ENCODE measurements at places on chromosomes 13 and 19.
A peak's percentile ranks its signal among the peaks of the same experiment; 100 is the strongest.

- peak; percentile 87 for DNase-seq
Observed at GRCh38 chr19:18742838-18743783, 48.0 kb downstream of the COMP start.

GRCh38 chr19:18342090-18342632, 1.8 kb downstream of the PGPEP1 start:
- no peak for DNase-seq

DNA sequence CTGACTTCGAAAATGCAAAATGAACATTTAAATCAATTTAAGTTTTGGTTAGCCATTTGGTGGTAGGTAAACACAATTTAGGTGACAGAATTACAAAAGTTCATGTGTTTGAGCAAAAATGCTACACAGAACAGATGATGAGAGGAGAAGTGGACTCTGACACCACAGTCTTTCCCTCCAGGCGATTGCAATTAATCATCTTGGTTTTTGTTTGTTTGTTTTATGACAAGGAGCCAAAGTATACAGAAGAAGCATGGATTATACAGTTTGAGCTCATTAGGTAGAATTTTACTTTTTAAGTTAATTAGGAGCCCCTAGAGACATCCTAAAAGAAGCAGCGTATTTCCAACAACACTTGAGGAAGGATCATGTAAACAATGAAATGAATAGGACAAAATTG, 49.3 kb upstream of the FREM2 start:
- no peak for DNase-seq

GRCh38 chr19:50712833-50713232, 6.8 kb downstream of the SHANK1 start:
- no peak for DNase-seq

DNA sequence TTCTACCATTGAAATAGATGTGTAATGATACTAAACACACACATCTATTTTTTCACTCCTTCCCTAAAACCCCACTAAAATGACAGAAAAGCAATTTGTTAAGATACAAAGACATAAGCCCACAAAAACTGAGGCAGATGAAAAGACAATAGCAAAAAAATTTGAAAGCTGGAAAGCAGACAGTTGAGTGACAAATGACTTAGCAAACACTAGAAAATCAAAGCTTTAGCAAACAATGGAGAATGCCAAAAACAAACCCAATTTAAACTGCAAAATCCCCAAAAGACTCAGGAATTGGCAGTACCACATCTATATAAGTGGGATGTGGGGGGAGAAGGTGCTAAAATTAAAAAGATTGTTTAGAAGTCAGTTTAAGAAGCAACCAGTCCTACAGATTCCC, 9.5 kb downstream of the TSC22D1 start:
- no peak for DNase-seq

GRCh38 chr13:111388851-111389500, 68.5 kb downstream of the TEX29 start:
- DNase-seq = peak; percentile 40

DNA sequence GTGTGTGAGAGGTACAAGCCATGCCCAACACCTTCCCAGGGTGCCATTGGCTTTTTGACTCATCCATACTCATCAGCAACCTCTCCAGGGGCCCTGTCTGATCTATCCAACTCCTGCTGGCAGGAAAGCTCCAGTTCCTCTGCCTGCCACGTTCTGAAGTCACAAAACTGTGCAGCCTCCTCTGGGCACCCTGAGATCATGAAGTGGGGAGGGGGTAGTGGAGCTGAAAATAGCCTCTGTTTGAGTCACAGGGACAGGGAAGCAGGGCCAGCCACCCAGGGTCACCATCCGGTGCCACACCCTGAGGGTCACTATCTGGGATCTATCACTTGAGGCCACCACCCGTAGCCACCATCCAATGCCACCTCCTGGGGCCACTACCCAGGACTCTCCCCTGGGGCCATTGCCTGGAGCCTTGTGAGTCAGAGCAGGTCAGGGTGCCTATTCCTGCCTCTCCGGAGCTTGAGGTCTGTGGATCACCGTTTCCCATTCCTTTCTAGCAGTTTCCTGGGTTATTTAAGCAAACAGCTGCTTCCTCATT, 172.1 kb downstream of the NUFIP1 start:
- no peak for DNase-seq

DNA sequence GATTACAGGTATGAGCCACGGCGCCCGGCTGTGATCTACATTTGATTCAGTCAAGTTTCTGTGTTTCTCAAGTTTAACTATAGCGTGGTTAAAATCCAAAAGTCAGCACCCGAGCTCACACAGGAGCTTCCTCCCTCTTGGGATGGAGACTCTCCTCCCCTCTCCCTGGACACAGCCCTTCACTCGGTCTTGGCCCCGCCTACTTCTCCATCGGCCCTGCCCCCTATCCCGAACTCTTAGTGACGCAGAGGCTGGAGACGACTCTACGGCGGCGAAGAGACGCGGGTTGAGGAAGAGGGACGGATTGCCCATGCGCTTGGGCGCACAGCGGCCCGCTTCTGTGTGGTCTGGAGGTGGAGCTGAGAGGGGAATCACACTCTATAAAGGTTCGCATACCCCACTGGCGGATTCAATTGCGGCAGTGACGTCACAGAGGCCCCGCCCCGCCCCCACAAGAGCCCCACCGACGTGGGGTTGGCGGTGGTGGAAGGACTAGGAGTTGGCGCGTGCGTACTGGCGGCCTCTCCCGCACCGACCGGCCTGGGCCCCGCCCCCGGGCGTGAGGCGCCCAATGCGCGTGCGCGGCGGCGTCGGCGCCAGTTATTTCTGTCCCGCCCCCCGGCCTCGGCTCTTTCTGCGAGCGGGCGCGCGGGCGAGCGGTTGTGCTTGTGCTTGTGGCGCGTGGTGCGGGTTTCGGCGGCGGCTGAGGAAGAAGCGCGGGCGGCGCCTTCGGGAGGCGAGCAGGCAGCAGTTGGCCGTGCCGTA, at the start of gene TRIM28:
TSS of gene TRIM28 (plus strand) at position 239 of the 765 bp plus-strand sequence. CDS start 694 bp downstream, outside the sequence.
- peak; percentile 95 for DNase-seq

DNA sequence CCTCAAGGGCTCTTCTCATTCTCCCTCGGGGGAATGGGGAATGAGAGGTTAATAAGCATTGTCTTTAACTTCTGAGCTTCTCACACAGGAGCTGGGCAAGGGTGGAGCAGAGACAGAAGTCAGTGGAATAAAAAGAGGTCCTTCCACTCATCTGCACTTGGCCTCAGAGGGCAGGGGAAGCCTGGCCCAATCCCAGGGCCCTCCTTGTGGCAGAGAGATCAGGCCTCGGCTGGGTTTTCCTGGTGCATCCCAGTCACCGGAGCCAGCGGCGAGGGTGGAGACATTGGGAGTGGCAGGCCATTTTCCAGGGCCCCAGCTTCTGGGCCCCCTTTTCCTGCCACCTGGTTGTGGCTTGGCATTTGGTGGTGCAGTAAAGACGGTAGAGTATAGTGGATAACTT, 10.6 kb downstream of the CALM3 start:
- DNase-seq = no peak

DNA sequence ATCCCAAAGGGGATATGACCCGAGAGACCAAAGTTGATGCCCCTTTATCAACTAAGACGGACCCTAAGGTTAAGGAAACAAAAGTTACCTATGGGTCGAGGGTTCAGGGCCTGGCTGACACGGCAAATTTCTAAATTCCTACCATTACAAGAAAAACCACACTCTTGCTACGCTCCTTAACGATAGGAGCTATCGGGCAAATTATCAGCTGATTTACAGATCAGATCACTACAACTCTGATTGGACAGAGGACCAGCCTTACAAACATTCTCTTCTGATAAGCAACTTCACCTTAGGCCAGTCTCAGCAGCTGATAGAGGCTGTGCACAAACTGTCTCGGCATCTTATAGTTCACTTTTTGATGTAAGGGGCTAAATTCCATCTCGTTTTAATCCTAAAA, 117.9 kb downstream of the KCTD15 start:
- DNase-seq = no peak

DNA sequence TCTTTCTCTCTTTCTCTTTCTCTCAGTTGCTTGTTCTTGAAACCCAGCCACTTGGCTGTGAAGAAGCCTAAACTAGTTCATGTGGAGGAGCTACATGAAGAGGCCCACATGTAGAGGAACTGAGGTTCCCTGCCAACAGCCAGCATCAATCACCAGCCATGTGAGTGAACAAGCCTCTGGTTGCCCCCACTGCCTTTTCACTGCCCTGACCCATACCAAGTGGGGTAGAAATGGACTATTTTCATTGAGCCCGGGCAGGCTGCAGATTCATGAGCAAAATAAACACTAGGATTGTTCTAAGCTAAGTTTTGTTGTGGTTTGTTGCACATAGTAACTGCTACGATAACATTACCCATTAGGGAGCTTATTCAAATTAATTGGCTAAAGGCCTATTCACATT, 78.7 kb upstream of the FAM216B start:
- DNase-seq = peak; percentile 81

GRCh38 chr13:112177450-112178288, 110.7 kb downstream of the SOX1 start:
- no peak for DNase-seq

DNA sequence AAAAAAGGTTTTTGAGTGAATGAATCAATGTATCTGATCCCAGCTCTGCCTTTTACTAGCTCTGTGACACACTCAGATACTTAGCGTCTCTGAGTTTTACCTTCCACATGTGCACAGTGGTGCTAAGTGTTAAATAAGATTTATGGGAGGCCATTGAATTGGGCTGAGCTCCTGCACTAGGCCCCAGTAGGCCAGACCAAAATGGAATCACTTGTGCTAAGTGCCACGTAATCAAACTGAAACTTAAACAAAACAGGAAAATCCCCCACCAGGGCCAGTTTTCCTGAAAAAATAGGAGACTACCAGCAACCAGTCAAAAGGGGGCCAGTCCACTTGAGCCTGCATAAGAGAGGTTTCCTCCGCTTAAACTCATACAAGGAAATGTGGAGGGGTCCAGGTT, 40.9 kb downstream of the GJA3 start:
- no peak for DNase-seq

DNA sequence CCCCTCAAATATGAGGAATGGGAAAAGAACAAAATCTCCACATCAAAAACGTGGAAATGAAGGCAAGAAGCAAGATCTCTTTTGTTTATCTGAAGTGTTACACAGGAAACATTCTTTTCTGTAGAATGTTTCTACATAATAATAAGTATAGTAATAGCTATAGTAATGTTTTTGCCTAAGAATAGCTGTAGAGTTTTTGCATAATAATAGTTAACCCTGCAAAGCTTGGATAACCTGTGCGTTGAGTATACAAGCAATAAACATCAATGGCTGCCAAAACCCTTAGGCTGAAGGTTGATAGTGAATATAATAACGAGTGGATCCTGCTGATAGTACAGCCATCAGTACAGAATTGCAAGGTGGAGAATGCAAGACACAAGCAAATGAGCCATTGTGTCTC, 11.1 kb upstream of the LILRA5 start:
- DNase-seq = no peak

- no peak for DNase-seq
Observed at GRCh38 chr13:32246468-32246867, 68.7 kb downstream of the ZAR1L start.

- DNase-seq = no peak
Observed at GRCh38 chr19:20422216-20423205, 143.1 kb downstream of the ZNF737 start.

- no peak for DNase-seq
Observed at GRCh38 chr19:18477974-18478373, 40.0 kb upstream of the ISYNA1 start.

DNA sequence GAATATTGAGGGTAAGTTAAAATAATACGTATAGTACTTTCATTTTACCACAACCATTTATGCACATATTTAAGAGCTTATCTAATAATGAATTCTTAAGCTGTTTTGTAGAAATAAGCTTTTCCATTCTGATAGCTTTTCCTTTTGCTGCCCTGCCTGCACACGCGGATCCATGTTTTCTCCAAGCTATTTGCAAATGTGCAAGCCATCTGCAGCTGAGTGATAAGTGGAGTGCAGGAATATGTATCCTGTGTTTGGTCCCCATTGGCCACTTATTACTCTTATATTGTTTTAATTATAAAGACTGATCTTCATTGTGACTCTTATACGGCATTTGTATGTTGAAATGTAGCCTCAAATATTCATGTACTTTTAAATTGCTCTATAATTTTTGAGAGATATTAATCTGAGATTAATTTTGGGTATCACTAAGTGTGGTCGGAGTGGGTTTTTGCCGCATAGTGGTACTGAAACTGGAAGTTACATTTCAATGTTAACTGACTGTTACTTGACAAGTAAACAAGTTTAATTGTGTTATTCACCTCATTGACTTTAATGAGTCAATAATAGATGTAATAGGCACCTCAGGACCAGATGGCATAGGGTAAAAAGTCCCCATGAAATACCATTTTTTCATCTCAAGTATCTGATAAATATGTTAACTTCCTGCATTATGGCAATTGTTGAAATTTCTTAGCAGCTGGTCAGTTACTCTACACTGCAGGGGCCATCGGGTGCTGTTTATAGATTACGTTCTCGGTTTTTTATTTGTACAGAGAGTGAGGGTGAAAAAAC, 1567.4 kb downstream of the EFNB2 start:
- DNase-seq = no peak

GRCh38 chr13:27379694-27380641, 44.5 kb upstream of the GTF3A start:
- DNase-seq = peak; percentile 49

- DNase-seq = no peak
Observed at GRCh38 chr19:13078381-13078780, 24.3 kb downstream of the LYL1 start.

- DNase-seq = no peak
Observed at GRCh38 chr19:55695511-55696290, 20.7 kb downstream of the EPN1 start.

GRCh38 chr13:37769078-37769477, 100.5 kb downstream of the TRPC4 start:
- no peak for DNase-seq

DNA sequence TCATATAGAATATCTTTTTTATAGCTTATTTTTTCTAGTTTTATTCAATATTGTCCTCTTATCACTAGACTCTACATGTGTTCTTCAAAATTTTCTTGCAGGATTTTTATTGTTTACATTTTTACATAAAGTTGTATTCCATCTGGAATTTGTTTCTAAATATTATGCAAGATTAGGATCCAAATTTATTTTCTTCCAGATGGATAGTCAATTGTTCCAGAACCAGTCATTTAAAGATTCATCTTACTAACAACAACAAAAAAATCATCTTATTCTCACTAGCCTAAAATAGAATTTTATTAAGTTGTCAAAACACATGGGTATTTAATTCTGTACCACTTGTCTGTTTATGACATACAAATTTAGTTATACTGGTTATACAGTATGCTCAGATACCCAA, 390.4 kb upstream of the GPC6 start:
- DNase-seq = no peak

- no peak for DNase-seq
Observed at GRCh38 chr13:37403776-37404527, 194.6 kb downstream of the POSTN start.

GRCh38 chr19:47861630-47862029, 2.6 kb downstream of the TPRX2 start:
- DNase-seq = no peak

GRCh38 chr19:43738780-43739211, 16.0 kb downstream of the SMG9 start:
- DNase-seq = no peak

GRCh38 chr13:44434766-44435141, 61.1 kb downstream of the SERP2 start:
- no peak for DNase-seq

GRCh38 chr13:43757266-43757665, 29.5 kb downstream of the ENOX1 start:
- no peak for DNase-seq

Measured in posterior cingulate gyrus (tissue), 11 donors.